OCI-M1 (cell line): ENCODE measurements at places on chromosomes 7 and 10.

DNA sequence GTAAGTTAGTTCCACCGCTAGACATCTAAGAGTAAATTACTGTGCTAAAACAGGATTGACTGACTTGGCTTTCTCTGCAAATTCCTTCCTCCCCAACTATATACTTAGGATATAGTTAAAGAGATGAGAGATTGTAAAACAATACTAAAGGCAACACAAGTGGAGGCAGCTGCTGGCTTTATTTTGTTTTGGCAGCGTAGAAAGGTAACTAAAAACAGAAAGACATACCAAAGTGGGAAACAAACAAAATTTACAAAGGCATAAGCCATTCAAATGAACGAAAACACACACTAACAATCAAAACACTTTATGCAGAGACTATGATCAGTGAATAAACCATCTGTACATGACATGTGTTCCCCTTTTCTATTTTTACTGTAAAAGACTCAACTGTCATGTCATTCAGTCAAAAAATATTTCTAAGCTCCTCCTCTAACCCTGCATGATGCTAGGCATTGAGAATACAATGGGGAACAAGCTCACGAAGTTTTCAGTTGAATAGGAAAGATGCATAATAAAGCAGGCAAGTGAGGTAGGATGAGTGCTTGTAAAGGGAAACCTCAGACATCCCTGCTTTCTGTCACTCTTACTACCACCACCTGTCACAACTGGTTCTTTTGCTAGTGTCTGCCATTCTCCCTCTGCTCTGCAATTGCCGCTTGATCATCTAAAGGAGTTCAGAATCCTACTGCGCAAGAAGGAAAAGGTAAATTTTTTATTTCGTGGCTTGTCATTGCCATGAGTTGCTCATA is 64.2 kb upstream of the COL1A2 start:
- peak; percentile 44 for DNase-seq

- no peak for DNase-seq
These were observed 12.6 kb upstream of the FGFR2 start for GRCh38 chr10:121610798-121611323.

DNA sequence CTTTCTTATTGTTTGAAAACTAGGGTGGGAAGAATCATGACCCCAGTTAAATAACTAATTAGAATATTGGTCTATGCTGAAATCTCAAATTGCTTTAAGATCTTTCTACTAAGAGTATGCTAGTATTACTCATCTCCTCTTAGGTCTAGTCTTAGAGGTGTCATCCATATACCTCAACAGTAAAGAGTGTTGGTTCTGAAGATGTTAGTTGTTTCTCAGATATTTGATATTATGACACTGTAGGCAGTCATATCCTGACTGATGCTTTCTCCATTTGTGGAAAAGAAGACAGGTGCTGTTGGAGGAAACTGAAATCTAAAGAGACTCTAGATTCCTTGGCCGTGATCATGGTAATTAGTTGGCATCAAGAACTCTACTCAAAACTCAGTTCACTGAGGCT is 21.2 kb downstream of the BPGM start:
- no peak for DNase-seq

GRCh38 chr10:10942441-10942840 is 75.2 kb upstream of the CELF2 start:
- DNase-seq = no peak

GRCh38 chr10:59905066-59905730 is 1.2 kb downstream of the CCDC6 start:
- no peak for DNase-seq

GRCh38 chr7:107206706-107207105 is 37.9 kb downstream of the HBP1 start:
- no peak for DNase-seq

- DNase-seq = no peak
These were observed 278.3 kb downstream of the KCNMA1 start for GRCh38 chr10:77359287-77359691.

DNA sequence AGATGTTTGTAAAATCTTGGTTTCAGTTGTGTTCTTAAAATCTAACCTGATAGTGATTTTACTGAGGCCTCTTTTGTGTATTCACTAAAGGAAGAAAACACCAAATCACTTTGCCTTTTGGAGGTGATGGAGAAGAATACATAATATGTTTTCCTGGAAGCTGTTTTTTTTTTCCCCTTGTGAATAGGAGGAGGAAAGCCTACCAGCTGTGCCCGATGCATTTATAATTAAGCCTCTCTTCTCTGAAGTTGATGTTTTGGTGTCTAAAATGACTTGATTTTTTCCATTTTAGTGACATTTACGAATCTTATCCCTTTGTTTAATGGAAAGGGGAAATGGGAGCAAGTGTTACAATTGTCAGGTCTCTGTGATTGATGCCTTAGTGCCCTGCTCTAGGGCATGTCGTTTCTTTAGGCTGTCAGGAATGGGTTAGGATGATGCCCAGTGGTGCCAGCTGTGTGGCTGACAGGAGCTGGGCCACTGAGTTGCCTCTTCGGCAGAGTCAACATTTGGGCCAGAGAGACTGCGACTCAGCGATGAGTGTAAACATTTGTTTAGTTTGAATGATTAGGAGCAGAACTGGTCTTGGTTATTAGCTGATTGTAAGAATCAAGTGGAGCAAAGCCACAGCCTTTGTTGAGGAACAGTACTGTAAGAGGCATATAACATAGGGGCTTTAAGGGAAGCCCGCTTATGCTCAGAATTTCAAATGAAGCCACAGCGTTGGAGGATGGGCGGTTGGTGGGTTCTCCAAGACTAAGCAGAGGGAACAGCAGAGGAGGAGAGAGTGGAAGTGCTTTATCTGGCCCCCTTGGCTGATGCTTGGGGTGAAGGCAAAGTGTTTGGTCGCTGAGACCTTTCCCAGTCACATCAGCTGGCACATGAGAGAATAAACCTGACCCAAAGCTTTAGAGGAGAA is 81.6 kb downstream of the CDK14 start:
- DNase-seq = no peak

DNA sequence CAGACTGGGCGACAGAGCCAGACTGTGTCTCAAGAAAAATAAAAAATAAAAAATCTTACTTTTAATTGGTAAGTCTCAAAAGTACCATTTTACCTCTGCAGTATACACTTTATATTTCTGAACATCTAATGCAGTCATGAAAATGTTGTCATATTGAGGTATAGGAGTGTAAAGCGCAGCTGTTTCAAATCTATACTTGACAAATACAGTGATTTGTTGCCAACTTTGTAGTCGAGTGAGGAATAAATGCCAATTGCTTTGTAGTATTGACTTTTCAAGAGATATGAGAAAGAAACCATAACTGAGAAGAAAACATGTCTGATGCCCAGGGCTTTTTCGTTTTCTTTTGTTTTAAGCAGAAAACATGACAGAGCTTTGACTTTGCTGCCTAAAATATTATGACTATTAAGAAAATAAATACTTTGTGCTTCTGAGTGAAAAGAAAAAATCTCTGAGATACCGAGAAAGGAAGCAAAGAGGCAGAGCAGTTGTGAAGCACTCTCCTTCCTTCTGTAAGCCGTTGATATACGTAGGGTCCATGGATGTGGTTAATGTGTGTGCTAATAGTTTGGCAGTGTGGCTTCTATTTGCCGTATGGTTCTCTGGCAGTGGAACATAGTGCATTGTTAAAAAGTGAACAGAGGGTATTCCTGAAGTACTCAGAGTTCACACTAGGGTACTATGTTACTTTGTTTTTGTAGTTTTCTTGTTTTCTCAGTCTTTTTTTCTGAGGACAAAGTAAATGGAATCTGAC is 38.2 kb downstream of the AVL9 start:
- no peak for DNase-seq

GRCh38 chr7:148912758-148913541 is 28.9 kb upstream of the EZH2 start:
- DNase-seq = no peak

- no peak for DNase-seq
These were observed 70.8 kb downstream of the CUL2 start for GRCh38 chr10:35019041-35020024.

DNA sequence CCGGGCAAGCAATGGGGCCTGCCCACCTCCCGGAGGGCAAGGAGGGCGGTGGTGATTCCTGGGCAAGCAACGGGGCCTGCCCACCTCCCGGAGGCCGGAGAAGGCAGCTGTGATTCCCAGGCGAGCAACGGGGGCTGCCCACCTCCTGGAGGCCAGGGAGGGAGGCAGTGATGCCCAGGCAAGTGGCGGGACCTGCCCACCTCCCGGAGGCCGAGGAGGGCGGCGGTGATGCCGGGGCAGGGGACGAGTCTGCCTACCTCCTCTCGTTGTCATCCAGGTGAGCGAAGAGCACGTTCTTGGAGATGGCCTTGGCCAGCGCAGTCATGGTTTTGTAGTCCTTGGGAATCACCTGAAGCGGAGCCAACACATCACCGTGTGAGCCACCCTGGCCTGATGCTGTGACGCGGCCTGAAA is 49.5 kb upstream of the DNAAF5 start:
- DNase-seq = no peak

DNA sequence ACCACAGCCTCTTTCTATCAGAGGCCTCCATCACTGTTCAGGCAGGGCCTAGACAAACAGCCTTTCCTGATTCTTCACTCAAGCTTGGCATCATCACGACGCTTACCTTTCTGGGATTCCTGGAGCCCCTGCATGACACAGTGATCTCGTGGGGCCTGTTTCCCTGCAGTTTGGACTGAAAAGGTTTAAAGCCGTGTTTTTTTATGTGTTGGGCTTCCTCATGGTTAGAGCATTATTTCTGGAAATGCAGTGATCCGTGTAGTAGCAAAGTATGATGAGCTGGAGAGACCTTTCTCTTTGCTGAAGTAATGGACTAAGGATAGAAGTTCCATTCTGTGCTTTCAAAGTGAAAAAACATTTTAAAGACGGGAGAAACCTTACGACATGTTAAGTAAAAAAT is 169.1 kb downstream of the BMPER start:
- no peak for DNase-seq

DNA sequence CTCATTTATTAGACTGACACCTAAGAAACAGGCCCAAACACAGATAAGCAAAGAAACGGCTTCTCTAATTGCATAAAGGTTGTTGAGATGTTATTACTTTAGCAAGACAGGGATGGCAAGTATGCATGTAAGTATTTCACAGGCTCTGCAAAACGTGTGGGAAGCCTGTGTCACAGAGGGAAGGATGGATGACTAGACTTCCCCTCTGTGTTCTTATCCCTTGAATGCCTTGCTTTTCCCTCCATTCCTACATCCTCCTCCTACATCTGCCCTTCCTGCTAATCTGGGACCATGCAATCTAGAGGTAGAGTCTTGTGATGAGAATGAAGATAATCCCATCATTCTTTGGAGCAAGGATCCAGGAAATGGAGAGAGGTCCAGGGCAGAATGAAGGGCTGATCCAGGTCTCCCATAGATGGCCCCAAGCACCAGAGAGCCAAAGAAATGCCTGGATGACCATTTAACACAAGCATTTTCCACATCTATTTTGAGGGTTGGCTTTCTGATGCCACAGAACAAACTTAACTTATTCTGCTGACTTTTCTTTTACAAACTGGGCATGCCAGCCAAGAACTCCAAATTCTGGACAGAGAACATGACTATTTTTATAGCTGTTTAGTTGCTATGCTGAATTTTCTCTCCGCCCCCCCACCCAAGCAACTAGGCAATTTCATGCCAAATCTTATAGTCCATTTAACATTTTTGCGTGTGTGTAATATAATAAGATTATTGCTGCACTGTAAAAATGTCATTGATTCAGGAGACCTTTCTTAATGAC is 48.1 kb downstream of the NRP1 start:
- DNase-seq = no peak

DNA sequence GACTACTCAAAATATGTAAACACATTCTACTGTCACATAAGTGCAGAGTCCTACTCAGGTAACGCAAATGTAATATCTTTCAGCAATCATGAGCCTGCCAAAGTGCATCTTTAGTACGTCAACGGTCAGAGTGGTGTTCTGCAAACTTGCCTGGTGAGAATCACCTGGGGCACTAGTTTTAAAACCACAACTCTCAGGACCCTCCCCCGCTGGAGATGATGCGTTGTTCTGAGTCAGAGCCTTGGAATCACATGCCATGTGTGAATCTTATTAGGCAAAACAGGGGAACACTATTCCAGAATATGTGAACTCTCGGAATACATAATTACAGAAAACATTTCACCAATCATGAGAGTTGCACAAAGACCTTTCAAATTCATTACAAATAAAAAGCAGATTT is 115.7 kb downstream of the TPK1 start:
- no peak for DNase-seq

- DNase-seq = no peak
These were observed 82.5 kb downstream of the ZNF365 start for GRCh38 chr10:62456611-62457101.

- no peak for DNase-seq
These were observed 23.7 kb downstream of the ZNF775 start for GRCh38 chr7:150402671-150403321.

- no peak for DNase-seq
These were observed 122.9 kb upstream of the RET start for GRCh38 chr10:42953684-42954674.

GRCh38 chr10:86036544-86036831 is 330.1 kb downstream of the GRID1 start:
- no peak for DNase-seq

- no peak for DNase-seq
These were observed 735.9 kb downstream of the GATA3 start for GRCh38 chr10:8790390-8790789.

DNA sequence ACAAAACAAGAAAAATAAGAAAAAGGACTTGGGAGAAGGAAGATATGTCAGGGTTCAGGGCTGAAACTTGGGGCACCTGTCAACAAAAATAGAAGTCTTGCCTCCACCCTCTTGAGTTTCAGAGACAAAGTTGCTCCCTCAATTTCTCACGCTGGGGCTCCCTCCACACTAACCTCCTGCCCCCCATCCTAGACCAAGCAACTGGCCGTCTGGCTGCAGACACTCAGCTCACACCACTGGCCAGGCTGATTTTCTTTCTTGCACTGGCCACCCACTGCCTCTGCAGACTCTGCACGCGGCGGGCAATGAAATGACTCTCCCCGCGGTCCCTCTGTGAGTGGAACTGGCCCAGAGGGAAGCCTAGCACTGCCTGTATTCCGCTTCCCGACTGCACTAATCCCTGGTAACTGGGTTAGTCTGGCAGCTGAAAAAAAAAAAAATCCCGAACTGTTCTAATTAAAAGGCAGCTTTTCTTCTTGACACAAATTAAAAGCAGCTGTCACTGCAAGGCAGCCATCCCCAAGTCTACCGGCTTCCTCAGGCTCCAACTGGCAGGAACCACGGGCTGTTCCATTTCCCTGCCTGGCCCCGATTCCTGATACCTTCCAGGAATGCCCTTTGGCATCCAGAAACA is 83.5 kb downstream of the SPDYE5 start:
- no peak for DNase-seq

GRCh38 chr7:17037356-17037755 is 155.6 kb upstream of the AGR3 start:
- no peak for DNase-seq

- DNase-seq = no peak
These were observed 433.9 kb upstream of the LRGUK start for GRCh38 chr7:133693281-133693680.

GRCh38 chr7:1474736-1475135 is 15.5 kb upstream of the MICALL2 start:
- DNase-seq = no peak

- DNase-seq = peak; percentile 95
These were observed 47.2 kb downstream of the ANKIB1 start for GRCh38 chr7:92292981-92293380.

GRCh38 chr7:2283074-2283473 is 31.2 kb downstream of the SNX8 start:
- no peak for DNase-seq

- no peak for DNase-seq
These were observed 798.3 kb downstream of the NXPH1 start for GRCh38 chr7:9231630-9232121.
